ENCODE measurements at places on chromosomes 4 and X. TPM values are rescaled to one million over a fixed set of nuclear protein-coding genes. Genes with fewer than 3 reads are reported as not detected.

GRCh38 chrX:30301963-30302362 is 7.2 kb downstream of the NR0B1 start:
- peaks cover 5% of the 10 kb centered on the region for H3K4me1 ChIP-seq
- no peaks in the 10 kb centered on the region for H3K27me3 ChIP-seq
- peak overlapping the region; percentile 2 for H3K27ac ChIP-seq
- H3K4me3 ChIP-seq, result no peak overlapping the region

GRCh38 chr4:127648061-127648460 is 15.3 kb downstream of the INTU start:
- no peaks in the 10 kb centered on the region for H3K4me1 ChIP-seq
- no peak overlapping the region for H3K4me3 ChIP-seq
- no peak overlapping the region for H3K27ac ChIP-seq
- DNase-seq, result no peak
- no peaks in the 10 kb centered on the region for H3K36me3 ChIP-seq
- H3K27me3 ChIP-seq, result no peaks in the 10 kb centered on the region

Gene PLAC8
- total RNA-seq, result 17.6 TPM

GRCh38 chr4:152321923-152322322 is 214.0 kb downstream of the FBXW7 start:
- peaks cover 5% of the 10 kb centered on the region for H3K36me3 ChIP-seq
- H3K4me3 ChIP-seq, result no peak overlapping the region
- no peaks in the 10 kb centered on the region for H3K27me3 ChIP-seq
- no peaks in the 10 kb centered on the region for H3K4me1 ChIP-seq

Gene LUZP4
- total RNA-seq, result not detected

DNA sequence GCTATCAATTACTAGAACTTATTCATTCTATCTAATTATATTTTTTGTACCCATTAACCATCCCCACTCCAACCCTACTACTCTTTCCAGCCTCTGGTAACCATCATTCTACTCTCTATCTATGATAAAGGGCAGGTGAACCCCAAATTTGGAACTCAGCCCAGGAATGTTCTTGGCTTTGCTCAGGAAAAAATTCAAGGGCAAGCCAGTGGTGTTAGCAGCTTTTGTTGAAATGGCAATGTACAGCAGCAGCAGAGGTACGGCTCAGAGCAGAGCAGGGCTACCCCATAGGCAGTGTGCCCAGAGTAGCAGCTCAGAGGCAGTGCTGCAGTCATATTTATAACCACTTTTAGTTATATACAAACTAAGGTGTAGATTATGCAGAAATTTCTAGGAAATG is 138.2 kb downstream of the RNF150 start:
- H3K36me3 ChIP-seq, result no peaks in the 10 kb centered on the region
- no peak overlapping the region for H3K4me3 ChIP-seq
- peak overlapping the region; percentile 34 for H3K27ac ChIP-seq
- no peaks in the 10 kb centered on the region for H3K27me3 ChIP-seq

- H3K27me3 ChIP-seq, result no peaks in the 10 kb centered on the region
- H3K4me3 ChIP-seq, result no peak overlapping the region
- no peak overlapping the region for H3K27ac ChIP-seq
- no peaks in the 10 kb centered on the region for H3K36me3 ChIP-seq
- no peak for DNase-seq
- H3K4me1 ChIP-seq, result peaks cover 8% of the 10 kb centered on the region
These were observed 328.8 kb downstream of the BMPR1B start for GRCh38 chr4:95086551-95086950.

DNA sequence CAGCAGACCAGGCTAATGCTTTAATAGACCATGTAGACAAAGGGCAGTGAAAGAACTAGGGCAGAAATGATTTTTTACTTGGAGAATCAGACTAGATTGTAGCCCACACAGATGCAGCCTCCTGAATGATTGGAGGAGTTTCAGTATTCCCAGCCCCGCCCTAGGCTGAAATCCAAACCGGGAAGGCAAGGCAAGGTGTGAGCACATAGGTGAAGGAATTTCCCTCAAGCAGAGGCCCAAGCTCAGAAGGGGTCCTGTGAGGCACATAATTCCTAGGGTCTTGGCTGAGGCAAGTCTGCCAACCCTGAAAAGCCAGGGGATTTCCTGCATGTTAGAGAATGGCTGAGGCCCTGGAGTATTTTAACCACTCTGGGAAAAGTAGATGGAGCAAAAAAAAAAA is 56.4 kb upstream of the PAK3 start:
- H3K27ac ChIP-seq, result no peak overlapping the region
- H3K36me3 ChIP-seq, result no peaks in the 10 kb centered on the region
- H3K4me3 ChIP-seq, result no peak overlapping the region
- H3K27me3 ChIP-seq, result no peaks in the 10 kb centered on the region
- no peak for DNase-seq
- H3K4me1 ChIP-seq, result no peaks in the 10 kb centered on the region

DNA sequence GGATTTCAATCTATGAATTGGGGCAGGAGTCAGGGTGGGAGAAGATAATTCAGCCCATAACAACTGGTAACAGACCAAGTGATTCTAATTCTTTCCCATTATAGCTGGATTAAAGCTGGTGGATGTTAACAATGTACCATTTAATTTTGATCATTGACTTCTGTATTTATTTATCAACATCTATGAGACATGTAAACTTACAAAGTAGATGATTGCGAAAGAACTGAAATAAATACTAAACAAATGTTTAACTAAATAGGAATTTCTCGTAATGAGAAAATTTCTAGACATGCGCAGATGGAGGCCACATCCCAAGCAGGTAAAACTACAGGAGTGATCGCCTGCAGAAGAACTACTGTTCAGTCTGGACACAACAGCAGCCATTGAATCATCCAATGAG is 107.1 kb downstream of the NR3C2 start:
- H3K4me3 ChIP-seq, result no peak overlapping the region
- no peak overlapping the region for H3K27ac ChIP-seq
- no peak for DNase-seq
- no peaks in the 10 kb centered on the region for H3K4me1 ChIP-seq
- no peaks in the 10 kb centered on the region for H3K27me3 ChIP-seq

DNA sequence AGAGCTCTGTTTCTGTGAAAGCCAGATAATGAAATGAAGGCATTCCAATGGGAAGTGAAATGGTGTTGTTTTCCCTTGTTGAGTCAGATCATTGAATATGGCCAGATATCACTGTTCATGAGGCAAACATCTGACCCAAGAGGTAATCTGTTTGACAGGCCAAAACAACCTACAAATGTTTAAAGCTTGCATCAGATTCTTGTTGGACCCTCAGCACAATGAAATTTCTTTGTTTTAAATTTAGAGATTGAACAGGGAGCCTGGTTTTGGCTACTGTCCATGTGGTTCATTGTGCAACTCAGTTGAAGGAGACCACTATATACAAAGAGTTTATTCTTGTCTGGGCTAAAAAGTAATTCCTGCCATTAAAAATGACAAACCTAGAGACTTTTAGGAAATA is 159.1 kb downstream of the AFF2 start:
- H3K27ac ChIP-seq, result no peak overlapping the region
- H3K27me3 ChIP-seq, result no peaks in the 10 kb centered on the region
- H3K4me3 ChIP-seq, result no peak overlapping the region

- no peaks in the 10 kb centered on the region for H3K36me3 ChIP-seq
- H3K4me1 ChIP-seq, result no peaks in the 10 kb centered on the region
- no peak overlapping the region for H3K4me3 ChIP-seq
- no peak for DNase-seq
- H3K27me3 ChIP-seq, result no peaks in the 10 kb centered on the region
These were observed 83.1 kb downstream of the MID1 start for GRCh38 chrX:10537308-10537707.

Gene SYN1
- total RNA-seq, result not detected

Gene MAGEA9B
- total RNA-seq, result not detected

GRCh38 chrX:69032601-69033000 is 132.7 kb downstream of the PJA1 start:
- no peaks in the 10 kb centered on the region for H3K4me1 ChIP-seq
- H3K27me3 ChIP-seq, result no peaks in the 10 kb centered on the region
- no peaks in the 10 kb centered on the region for H3K36me3 ChIP-seq
- DNase-seq, result no peak

Gene FAM149A
- total RNA-seq, result 2.3 TPM

Gene LEF1
- total RNA-seq, result 11.4 TPM

Gene NALF2
- total RNA-seq, result 0.19 TPM

DNA sequence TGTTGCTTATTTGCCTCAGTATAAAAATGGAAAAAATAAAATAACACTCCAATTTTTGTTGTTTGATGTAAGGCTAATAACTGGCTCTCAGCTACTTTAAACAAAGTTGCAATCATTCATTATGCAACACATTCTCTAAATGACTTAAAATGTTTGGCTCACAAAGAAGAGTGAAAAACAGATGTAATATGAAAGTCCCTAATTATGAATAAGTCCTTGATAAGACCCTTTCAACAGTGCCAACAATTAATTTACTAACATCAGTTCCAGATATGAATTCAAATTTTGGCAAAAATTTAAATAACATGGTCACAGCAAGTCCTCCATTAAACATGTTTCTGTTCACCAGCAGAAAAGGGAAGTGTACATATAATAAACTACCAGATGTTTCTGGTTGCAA is 69.8 kb downstream of the PAPSS1 start:
- no peak overlapping the region for H3K27ac ChIP-seq
- no peak for DNase-seq
- H3K36me3 ChIP-seq, result no peaks in the 10 kb centered on the region
- no peaks in the 10 kb centered on the region for H3K27me3 ChIP-seq

DNA sequence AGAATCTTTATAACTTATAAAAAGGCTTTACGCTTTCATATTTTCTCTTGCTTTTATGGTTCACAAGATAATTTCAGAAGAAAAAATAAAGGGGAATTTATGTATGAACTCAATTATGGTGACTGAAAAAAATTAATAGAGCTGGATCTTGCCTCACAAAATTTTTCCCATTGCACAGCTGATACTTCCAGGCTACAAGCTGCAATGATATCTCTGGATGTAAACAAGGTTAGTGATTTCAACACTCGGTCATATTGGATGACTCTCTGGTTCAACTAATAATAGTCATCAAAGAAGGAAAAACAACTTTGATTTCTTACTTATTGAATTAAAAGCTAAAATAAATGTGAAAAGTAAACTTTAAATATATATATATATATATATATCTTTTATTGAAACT is 868.0 kb downstream of the FAT4 start:
- no peak for DNase-seq
- no peaks in the 10 kb centered on the region for H3K36me3 ChIP-seq
- H3K4me3 ChIP-seq, result no peak overlapping the region
- H3K4me1 ChIP-seq, result no peaks in the 10 kb centered on the region

Gene ARSJ
- 10.3 TPM for total RNA-seq

- no peaks in the 10 kb centered on the region for H3K4me1 ChIP-seq
- no peak overlapping the region for H3K27ac ChIP-seq
- no peak overlapping the region for H3K4me3 ChIP-seq
- H3K36me3 ChIP-seq, result no peaks in the 10 kb centered on the region
These were observed 4.1 kb upstream of the IL9R start for GRCh38 chrX:155993421-155993820.
